ENCODE measurements at places on chromosomes 1 and 21.

- DNase-seq: no peak
These were observed 20.9 kb downstream of the SH2D2A start for GRCh38 chr1:156795787-156796186.

- DNase-seq: no peak
These were observed 2.7 kb downstream of the TTLL7 start for GRCh38 chr1:83996191-83996590.

DNA sequence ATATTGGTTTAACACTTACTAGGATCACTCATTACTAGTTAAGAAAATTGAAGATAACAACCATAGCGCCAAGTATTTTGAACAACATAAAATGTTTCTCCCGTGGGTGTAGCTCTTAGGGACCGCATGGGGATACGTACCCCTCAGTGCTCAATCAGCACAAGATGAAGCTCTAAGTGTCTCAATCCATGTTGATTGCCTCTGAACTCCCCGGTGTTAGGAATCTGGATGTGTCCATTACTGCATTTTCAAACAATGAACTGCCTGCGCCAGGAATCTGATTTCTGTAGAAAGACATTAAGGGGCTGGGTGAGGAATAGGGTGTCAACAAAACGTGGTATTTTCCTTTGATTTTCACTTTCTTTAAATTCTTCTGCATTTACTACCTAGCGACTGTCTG, 100.2 kb downstream of the LMO4 start:
- DNase-seq: no peak

- no peak for DNase-seq
These were observed 60.6 kb downstream of the SCCPDH start for GRCh38 chr1:246784621-246785493.

DNA sequence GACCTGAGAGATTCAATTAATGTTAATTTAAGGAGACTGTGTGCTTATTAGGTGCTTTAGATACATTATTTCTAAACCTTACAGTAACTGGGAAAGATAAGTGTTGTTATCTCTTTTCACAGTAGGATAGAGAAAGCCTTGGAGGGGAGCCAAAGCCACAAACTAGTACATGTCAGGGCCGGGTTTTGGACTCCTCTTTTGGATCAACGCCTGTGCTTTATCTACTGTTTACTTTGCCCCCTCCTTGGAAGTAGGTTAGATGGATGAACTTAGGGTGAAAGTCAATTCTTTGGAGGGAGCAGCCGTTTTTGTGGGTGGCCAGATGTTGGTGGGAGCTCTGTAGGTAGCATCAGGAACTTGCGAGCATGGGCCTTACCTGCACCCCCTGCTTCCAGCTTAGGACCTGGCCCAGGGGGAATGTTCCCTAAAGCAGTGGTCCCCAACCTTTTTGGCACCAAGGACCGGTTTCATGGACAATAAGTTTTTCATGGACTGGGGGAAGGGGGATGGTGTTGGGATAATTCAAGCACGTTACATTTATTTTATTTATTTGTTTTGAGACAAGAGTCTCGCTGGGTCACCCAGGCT, 1.7 kb downstream of the HHAT start:
- no peak for DNase-seq

GRCh38 chr21:18832950-18833349, 429.4 kb upstream of the TMPRSS15 start:
- DNase-seq: no peak

- no peak for DNase-seq
These were observed 120.6 kb downstream of the MAB21L3 start for GRCh38 chr1:116231752-116232151.

DNA sequence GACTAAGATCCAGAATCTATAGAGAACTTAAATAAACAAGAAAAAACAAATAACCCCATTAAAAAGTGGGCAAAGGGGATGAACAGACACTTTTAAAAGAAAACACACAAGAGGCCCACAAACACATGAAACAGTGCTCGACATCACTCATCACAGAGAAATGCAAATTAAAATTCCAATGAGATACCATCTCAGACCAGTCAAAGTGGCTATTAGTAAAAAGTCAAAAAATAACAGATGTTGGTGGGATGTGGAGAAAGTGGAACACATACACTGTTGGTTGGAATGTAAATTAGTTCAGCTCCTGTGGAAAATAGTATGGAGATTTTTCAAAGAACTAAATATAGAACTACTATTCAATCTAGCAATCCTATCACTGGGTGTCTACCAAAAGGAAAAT, 143.1 kb downstream of the IFI44 start:
- no peak for DNase-seq

- DNase-seq: no peak
These were observed 37.5 kb downstream of the CTNNBIP1 start for GRCh38 chr1:9872430-9873165.

GRCh38 chr1:228987286-228987685, 252.0 kb downstream of the RHOU start:
- no peak for DNase-seq

DNA sequence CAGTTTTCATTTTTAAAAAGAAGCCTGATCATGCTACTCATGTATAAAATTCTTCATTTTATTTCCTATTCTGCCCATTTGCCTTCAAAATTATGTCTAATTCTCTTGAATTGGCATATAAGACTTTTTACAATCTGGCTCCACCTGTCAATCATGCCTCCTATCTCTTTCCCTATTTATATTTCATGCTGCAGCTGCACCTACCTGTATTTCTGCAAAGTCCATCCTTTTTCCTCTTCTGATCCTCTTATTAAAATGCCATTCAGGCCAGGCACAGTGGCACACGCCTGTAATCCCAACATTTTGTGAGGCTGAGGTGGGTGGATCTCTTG, 30.6 kb upstream of the UAP1 start:
- no peak for DNase-seq

- peak; percentile 67 for DNase-seq
These were observed 9.5 kb upstream of the TNFRSF14 start for GRCh38 chr1:2546515-2547209.

DNA sequence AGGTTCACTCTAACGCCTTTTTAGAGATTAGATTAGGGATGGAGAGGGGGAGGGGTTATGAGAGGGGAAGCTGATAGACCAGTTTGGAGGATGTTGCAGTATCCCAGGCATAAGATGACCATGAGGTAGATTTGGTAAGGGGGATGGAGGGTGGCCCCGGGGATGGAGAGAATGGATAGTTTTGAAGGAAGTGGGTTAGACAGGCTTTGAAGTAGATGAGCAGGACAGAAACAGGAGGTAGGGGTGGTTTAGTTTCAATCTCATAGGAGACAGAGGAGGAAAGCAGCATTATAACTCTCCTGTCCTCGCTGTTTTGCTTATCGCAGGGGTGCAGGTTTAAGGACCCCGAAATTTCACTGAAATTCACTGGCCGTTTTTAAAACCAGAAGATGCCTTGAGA, 11.8 kb downstream of the UBIAD1 start:
- no peak for DNase-seq

DNA sequence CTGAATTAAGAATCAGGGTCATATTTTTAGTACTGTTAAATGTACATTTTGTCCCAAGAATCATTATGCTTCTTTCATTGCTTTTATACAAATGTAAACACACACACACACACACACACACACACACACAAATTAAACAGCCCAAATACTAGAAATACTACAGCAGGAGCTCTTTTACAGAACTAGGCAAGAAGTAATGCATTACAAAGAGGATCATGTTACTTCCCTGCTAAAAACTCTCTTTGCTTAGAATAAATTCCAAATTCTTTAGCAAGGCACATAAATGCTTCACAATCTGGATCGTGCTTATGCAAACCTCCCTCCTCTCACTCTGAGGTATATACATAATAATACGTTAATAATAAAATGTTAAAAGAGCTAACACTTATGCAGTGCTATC, 720.4 kb upstream of the ADGRL4 start:
- no peak for DNase-seq

DNA sequence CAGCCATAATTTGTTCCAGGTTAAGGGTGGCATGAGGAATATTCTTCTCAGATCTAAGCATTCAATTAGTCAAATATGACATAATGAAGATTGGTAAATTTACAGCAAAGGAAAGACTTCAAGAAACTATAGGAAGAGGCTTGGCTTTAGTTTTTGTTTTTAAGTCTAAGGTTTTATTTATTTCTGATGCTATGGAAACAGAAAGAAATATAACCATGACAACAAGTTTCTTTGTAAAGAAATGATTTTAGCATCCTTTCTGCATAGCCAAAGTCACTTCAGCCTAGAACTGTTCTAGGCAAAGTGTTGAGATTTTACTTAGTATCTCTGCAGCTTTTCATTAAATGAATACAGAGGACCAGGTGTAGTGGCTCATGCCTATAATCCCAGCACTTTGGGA, 27.7 kb downstream of the PEA15 start:
- DNase-seq: no peak

DNA sequence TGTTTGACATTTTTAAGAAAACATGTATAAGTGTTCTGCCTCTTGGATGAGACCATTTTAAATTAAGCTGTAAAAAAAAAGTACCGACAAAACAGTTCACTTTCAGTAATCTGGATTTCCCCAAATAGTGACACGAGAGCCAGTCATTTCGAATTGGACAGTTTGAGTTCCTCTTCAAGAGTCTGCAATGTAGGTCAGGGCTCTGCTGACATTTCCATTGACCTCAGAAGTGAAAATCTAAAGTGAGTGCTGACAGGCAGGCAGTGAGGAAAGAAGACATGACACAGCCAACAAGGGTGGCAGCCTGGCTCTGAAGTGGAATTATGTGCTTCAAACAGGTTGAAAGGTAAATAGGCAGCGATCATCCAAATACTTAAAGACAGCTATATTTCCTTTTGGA, at the start of gene IL23R:
TSS of gene IL23R (plus strand) at position 259 of the 400 bp plus-strand sequence. CDS start 1,667 bp downstream, outside the sequence.
- DNase-seq: no peak

DNA sequence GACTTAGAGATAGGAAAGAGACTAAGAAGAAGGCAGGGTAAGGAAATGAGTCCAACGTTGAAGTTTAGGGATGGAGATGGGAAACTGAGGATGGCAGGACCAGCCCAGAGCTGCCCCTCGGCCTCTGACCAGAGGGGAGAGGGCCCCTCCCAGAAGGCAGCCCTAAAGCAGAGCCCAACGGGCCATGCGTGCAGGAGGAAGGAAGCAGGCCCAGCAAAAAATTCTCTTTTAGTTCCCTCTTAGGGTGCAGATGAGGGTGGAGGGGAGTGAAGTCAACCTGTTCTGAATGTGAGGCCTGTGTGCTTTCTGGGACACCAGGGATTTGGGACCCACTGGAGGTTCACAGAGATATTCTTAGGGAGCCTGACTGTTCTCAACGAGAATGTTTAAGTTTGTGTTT, 225.4 kb downstream of the RHOU start:
- DNase-seq: no peak

DNA sequence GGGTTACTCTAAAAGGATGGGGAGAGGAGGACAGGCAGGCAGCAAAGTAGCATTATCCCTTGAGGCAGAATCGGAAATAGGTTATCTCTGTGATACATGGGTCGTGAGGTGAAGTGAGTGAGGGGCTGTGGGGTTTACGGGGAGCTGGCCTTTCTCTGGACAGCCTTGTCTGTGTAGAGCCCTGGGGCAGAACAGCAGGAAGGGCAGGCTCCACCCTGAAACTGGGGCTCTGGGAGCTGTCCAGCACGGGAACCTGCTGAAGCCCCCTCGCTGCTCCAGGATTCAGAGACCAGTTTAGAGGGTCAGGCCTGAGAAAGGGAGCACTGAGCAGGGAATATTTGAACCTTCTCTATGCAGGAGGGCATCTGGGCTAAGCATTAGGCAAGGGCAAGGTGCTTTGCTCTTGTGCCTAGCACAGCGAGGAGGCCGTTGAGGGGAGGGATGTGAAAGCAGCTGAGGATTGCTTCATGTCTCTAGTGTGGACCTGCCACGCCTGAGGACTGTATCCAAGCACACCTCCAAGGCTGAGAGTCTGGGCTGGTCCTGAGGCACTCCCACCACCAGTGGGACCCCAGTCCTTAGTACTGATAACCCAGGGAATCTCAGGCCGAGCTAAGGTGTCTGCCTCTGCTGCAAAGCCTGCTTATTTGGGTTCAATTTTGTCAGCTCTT, 55.8 kb downstream of the NAV1 start:
- no peak for DNase-seq

GRCh38 chr21:40846103-40846502, 855 bp downstream of the DSCAM start:
- no peak for DNase-seq
